Retinal pigment epithelial cell (primary cell): ENCODE measurements at places on chromosomes 5 and 9.

DNA sequence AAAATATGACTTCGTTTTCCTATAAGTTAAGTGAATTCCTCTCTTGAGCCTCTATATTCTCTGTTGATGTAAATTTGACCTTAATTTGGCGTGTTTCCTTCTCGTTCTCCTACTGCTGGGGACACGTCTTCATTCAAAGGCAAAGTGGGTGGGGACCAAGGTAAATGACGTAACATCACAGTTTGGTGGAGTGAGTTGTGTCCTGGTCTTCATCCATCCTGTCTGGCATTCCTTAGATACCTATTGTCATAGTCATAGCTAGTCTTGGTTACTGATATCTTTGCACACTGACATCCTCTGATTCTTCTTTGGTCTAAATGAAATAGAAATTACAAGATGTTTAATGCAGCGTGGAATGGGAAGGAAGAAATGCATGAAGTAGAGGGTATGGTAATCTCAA lies 108.5 kb downstream of the NNT start:
- no peak for DNase-seq

GRCh38 chr5:69209602-69210001 lies 20.2 kb downstream of the CENPH start:
- DNase-seq = no peak

- no peak for DNase-seq
These were observed 64.8 kb upstream of the CLINT1 start for GRCh38 chr5:157923765-157924164.

DNA sequence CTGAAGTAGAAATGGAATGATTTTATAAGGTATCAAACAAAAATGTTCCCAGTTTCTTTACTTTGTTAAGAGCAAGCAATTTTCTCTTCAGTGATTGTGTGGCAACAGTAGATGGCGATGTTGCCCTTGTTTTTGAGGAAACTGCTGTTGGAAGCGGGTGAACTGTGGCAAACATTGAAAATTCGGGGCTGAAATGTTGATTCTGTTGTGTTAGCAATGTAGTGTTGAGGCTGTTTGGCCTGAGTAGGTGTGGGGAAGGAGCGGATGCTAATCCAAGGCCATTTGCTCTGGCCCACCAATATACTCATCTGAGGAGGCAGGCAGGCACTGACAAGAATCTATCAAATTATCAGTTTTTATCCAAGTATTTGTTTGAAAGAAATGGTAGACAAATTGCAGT lies 129.8 kb downstream of the SLC12A2 start:
- no peak for DNase-seq

DNA sequence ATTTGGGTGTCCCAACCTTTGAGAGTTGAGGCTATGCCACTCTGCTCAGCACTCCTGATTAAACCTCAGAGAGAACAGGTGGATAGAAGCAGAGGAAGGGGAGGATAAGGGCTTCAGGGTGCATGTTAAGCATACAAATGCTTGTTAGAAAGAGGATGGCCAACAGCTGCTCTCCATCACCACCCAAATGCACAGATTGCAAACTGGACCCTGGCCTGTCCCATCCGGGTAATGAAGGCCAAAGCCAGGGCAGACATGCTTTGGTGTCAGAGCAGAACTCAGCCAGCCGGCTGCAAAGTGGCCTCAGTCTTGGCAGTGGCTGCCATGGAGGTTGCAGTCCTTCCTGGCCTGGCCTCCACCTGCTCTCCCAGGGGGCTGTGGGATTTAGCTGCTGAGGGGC lies 84.3 kb downstream of the SIL1 start:
- DNase-seq = no peak

DNA sequence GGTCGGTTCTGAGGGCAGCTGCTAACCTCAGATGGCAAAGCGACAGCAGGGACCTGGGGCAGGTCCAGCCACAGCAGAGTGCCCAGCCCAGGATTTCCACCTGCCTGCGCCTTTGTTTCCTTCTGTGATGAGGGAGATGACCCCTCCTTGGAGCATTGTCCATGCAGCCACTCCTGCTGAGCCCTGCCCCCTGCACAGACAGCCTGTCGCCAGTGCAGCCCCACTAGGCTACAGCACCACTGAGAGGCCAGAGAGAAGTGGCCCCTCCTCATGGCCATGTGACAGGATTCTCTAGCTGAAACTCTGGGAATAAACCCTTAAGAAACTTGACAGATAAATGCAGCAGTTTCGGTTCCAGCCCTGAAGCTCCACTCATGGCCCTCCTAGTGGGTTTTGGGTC lies 10.5 kb upstream of the MRNIP start:
- DNase-seq = no peak

- DNase-seq = no peak
These were observed 13.0 kb downstream of the SH3PXD2B start for GRCh38 chr5:172441262-172441751.

GRCh38 chr9:91033797-91034196 lies 232.2 kb downstream of the SYK start:
- DNase-seq = no peak

- DNase-seq = no peak
These were observed 141.7 kb downstream of the SV2C start for GRCh38 chr5:76224898-76225297.

DNA sequence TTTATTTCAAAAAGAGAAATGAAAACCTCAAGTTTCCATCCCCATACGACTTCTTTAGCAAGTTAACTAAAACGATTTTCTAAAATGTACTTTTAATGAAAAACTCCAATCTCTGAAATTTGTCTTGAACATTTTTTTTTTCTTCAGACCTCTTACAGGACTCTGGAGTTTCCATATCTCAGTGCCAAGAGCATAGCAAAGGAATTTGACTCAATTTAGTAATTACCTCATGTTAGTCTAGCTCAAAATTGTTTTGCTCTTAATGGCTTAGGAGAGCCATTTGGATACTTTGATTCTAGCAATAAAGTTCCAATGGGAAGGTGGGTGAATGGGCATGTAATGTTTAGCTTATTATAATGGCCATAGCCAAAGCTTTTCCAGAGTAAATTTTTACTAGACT lies 26.0 kb upstream of the SPATA31D4 start:
- DNase-seq = no peak

- no peak for DNase-seq
These were observed 677.0 kb downstream of the TAF11L14 start for GRCh38 chr5:18311266-18311665.

DNA sequence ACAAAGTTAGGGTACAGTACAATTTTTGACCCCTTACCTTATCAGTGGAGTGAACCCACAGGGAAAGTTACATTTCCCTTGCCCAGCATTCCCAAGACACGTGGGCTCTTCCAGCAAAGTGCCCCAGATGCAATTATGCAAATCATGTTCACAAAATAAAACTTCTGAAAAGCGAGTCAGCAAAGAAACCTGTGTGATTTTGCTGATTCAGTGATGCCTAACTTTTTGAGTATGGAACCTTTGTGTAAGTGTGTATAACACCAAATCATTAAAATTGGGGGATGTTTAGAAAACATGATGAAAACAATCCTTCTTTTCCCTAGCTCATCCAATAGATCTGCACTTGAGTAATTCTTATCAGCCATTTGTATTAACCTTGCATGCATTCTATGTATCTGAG lies 52.6 kb downstream of the SH3RF2 start:
- no peak for DNase-seq

DNA sequence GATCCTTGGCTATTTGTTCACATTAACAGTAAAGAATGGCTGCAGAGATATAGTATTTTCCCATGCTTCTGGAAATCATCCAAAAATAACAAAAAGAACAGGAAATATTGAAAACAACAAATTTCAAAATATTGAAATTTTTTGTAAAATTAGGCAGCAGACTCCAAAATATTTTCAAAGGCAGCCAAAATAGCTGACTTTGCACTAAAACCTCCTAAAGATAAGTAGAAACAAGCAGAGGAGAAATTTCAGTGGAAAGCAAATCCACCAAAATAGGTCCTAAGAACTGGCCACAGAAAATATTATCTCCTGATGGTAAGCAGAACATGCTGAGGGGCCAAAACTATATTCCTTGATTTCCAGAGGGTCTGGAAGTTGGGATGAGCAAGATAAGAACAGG lies 456.3 kb upstream of the DMAC1 start:
- DNase-seq = no peak

DNA sequence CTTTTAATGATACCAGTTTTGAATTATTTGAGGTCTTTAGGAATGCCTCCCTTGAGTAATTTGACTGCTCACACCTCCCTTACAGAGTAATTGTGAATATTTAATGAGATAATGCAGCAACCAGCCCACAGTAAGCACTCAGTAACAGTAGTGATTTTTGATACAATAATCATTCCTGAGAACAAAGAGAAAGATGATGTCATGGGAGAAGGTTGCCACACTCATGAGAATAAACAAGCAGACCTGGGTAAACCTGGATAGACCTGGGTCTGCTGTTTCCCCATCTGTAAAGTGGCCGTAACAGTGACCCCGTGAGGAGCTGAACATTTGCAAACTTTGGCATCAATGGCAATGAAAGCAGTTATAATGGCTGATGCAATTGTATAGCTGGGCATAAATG lies 4.2 kb downstream of the C1QTNF2 start:
- DNase-seq = no peak
